NB4 (cell line): ENCODE measurements at places on chromosomes 2 and 18.

DNA sequence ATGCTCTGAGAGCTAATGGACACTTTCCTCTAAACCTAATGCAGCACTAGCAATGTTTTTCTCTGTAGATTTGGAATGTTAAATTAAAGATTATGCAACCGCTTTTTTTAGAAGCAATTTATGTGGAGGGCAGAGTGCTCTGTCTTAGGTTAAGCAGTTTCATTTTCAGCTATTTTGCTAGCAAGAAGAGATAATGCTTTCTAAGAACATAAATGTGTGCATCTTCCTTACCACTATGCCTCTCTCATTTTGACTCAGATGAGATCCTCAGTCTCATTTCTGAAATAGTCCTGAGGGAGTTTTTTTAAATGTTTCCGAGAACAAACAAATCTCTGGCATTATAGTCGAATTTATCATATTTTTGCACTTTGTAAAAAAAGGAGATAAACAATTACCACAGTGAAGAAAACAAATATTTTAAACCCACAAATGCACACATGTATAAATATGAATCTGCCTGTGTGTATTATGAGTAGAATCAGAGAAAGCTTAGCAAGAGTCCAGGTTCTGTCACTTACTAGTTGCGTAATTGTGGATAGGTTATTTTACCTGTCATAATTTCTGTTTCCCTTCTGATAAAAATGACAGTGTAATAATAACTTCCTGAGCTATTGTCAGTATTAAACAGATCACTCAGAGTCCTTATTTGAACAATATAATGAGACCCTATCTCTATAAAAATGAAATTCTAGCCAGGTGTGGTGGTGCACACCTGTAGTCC is 207.7 kb upstream of the CRIM1 start:
- no peak for DNase-seq

GRCh38 chr2:46495231-46496030 is 16.1 kb downstream of the TMEM247 start:
- no peak for DNase-seq

DNA sequence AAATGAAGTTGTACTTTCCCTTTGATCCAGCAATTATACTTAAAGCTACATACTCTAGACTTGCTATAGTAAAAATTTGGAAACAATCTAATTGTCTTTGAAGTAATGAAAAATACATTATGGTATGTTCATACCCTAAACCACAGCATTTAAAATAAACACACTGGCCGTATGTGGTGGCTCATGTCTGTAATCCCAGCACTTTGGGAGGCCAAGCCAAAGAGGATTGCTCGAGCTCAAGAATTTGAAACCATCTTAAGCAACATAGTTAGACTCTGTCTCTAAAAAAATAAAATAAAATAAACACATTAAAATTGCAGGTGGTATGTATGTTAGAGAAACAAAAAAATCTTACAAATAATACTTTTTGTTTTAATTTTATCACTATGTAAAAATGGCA is 208.1 kb upstream of the KLHL14 start:
- DNase-seq: no peak

DNA sequence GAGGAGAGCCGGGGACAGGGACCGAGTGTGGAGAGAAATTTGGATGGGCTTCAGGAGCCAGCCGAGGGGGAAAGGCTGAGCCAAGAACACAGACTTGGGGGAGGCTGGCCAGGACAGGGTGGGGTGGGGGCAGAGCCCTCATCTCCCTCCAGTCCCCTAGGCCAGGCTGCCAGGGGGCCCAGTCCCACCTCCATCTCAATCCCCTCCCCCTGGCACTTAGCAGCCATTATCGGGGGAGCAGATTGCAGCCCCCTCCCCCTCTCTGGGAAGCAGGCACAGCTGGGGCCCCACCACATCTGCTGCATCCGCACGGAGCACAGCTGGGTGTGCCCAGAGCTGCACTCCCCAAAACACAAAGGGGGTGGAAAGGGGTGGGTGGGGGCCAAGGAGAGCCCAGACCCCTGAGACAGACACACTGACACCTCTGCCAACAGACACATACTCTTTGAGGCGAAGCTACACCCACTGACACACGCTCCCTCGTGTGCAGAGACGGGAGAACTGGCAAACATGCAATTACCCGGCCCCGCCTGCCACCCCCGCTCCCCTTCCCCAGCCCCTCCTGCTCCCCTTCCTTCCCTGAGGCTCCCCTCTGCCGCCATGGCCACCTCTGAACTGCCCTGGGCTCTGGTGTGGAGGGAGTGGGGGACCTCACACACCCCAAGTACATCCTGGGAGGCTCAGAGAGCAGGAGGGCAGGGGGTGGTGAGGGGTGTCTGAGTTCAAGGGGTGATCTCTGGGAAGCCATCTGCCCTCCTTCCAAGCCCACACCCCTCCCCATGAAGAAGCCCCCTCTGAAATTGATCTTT is 5.1 kb upstream of the ASIC4 start:
- no peak for DNase-seq

- no peak for DNase-seq
Observed at GRCh38 chr2:198518935-198519334, 714.5 kb downstream of the PLCL1 start.

- DNase-seq: no peak
Observed at GRCh38 chr2:200301953-200302858, 4.3 kb upstream of the SPATS2L start.

DNA sequence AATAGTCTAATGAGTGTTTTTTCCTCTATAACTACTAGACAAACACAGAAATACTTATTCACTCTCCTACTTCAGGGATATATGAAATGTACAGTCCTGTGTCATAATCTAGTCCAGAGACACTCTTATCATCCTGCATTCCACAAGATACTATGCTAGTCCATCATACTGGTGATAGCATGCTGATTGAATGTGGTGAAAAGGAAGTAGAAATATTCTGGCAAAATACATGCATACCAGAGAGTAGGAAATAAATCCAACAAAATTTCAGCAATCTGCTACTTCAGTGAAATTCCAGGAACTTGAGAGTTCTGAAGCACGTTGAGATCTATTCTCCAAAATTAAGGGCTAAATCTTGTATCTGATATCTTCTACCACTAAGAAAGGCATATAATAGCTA is 353.9 kb downstream of the PID1 start:
- DNase-seq: no peak

- DNase-seq: no peak
Observed at GRCh38 chr18:80188643-80189530, 58.4 kb downstream of the PARD6G start.

GRCh38 chr2:53500181-53500580 is 267.4 kb upstream of the CHAC2 start:
- DNase-seq: no peak

DNA sequence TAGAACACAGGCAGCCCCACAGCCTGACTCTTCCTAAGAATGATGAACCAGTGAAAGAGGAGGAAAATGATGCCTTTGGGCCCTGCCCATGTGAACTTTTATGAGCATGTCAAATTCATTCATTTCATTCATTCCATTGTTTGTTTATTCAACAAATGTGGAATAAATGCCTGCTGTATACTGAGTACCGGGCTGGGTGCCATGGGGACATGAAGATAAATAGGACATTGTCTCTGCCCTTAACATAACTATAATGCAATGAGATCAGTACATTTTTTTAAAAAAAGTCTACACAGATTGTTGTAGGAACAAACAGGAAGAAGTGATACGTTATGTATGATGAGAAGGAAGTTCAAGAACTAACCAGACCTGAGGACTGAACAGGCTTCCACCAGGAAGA is 14.7 kb downstream of the MREG start:
- DNase-seq: no peak

- DNase-seq: no peak
Observed at GRCh38 chr2:17059458-17059857, 393.8 kb upstream of the CYRIA start.

DNA sequence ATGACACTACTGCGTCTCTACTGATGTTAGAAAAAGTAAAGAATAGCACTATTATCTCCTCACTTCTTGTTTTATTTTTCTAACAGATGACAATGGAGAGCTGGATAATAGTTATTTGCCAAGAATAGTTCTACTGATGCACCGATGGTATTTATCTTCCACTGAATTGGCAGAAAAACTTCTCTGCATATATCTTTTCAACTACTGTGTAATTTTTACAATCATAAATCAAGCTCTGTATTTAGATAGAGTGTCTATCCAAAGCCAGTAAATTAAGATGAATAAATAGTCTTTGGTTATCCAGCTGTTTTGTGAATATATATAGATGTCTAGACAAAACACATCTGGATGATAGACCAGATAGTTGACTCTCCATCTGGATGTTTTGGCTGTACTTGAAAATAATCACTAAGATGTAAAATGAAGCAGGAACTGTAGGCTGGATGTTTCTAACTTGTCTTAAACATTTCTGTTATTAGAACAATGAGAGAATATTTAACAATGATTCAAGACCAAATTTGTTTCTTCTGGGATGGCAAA is 40.1 kb downstream of the RASGRP3 start:
- DNase-seq: no peak

DNA sequence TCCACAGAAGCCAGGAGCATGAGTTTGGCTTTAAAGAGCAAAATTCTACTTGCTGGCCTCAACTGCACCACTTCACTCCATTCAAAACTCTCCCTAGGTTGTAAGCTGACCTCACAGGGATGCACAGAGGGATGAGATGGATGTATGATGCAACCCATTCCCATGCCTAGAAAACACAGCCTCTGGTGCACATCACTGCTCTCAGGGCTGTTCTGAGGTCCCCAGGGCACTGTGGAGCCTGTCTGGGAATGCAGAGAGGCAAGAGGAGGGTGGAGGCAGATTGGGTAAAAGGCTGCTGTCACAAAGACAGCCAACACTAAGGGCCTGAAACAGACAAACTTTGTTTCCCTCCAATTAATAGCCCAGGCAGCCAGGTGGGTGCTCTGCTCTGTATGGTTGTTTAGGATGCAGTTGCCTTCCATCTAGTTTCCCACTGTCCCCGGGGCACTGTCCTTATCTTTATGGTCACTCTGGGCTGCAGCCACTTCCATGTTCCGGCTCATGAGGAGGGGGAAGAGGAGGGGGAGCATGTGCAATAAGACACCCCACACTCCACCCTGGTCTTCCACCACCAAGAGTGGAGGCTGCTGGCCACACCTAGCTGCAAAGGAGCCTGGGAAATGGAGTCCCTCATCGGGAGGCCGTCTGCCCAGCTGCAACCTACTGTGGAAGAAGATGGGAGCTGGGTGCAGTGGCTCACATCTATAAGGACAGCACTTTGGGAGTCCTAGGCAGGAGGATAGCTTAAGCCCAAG is 7.0 kb downstream of the GPR45 start:
- DNase-seq: no peak

DNA sequence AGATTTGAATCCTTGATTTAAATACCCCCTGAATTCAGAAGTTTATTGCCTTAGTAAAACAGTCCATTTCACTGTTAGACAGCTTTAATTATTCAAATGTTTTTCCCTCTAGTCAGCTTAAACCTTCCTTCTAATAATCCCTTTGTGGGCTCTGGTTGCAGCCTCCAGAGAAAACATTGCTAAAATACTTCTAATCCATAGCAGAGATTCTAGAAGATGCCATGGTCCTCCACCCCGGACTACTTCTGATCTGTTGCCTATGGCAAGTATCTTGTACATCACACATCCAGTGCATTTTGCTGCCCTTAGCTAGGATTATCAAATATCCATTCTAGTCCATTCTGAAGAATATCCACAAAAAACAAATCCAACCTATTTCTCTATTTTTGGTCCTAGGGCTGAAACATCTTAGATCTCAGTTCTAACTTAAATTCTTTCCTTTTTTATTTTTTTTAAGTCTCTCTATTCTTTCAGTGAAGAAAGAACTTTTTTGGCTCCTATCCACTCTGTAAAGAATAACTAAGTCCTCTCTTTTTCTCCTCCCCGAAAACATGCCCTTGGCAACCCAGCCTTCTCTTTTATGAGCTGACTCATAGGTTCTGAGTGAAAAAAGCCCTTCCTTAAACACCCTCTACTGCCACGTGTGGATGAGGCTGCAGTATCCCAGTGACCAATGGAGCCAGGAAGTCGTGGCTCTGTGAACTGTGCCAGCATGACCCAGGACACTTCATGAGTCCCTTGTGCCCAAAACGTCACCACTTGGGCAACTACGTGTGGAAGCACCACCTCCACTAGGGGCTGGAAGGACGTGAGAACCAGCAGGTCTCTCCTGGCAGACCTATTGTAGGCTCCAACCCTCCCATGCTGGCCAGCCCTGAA is 349.8 kb downstream of the TNS1 start:
- DNase-seq: peak; percentile 50

GRCh38 chr2:63765117-63765516 is 76.6 kb upstream of the UGP2 start:
- DNase-seq: no peak
